CD4-positive, alpha-beta T cell treated with Interleukin-4 for 1 hour (primary cell): ENCODE measurements at places on chromosomes 3 and 15.

GRCh38 chr15:80744826-80745225 is 34.3 kb upstream of the CEMIP start:
- DNase-seq: no peak

GRCh38 chr15:89113296-89114024 is 25.2 kb downstream of the ABHD2 start:
- DNase-seq: no peak

GRCh38 chr3:15175605-15176004 is 30.4 kb upstream of the CAPN7 start:
- no peak for DNase-seq

DNA sequence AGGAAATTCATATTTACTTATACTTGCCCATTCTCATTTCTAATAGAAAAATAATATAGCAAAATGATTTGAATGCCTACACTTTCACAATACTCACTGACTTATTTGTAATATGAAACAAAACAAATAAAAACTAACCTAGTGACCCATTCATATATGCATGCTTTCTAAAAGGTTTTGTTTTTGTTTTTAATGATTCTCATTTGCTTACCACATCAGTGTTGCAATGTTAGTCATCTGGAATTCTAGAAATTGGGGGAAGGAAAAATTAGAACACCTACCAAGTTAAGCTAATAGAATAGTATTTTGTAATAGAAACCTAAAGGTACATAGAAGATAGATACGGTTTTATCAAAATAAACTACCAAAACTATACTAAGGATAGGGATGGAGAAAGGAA is 214.1 kb upstream of the CNTN6 start:
- DNase-seq: no peak

GRCh38 chr15:61337541-61337940 is 108.4 kb upstream of the RORA start:
- no peak for DNase-seq

DNA sequence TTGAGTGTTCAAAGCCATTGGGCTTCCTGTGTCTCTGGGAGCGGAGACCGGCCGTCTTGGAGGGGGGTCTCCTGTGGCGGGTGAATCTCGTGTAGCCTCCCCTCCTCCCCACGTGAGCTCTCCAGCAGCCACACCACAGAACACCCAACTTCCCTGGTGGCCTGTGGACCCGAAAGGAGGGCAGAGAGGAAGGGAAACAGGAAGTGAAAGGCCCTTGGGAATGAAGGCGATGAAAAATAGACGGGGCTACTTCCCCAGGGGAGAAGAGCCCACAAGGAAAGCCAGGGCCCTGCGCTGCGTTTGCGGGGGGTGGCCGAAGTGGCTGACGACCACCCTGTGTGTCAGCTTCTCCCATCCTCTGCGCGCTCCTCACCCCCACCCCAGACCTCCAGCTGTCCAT is 5.4 kb downstream of the ANKRD63 start:
- no peak for DNase-seq

GRCh38 chr3:12994357-12994606 is 78.9 kb downstream of the IQSEC1 start:
- DNase-seq: no peak

GRCh38 chr3:180335050-180335449 is 266.9 kb upstream of the TTC14 start:
- DNase-seq: no peak

- peak; percentile 51 for DNase-seq
These were observed 41.2 kb downstream of the KLF13 start for GRCh38 chr15:31367730-31368344.

GRCh38 chr15:101476756-101477155 is 12.8 kb downstream of the PCSK6 start:
- no peak for DNase-seq

GRCh38 chr3:75136100-75136897 is 521.8 kb upstream of the CNTN3 start:
- DNase-seq: no peak
